ENCODE measurements at places on chromosomes 7 and 10. TPM values are rescaled to one million over a fixed set of nuclear protein-coding genes. Genes with fewer than 3 reads are reported as not detected.

Gene GHRHR
- 1.3 TPM for total RNA-seq

DNA sequence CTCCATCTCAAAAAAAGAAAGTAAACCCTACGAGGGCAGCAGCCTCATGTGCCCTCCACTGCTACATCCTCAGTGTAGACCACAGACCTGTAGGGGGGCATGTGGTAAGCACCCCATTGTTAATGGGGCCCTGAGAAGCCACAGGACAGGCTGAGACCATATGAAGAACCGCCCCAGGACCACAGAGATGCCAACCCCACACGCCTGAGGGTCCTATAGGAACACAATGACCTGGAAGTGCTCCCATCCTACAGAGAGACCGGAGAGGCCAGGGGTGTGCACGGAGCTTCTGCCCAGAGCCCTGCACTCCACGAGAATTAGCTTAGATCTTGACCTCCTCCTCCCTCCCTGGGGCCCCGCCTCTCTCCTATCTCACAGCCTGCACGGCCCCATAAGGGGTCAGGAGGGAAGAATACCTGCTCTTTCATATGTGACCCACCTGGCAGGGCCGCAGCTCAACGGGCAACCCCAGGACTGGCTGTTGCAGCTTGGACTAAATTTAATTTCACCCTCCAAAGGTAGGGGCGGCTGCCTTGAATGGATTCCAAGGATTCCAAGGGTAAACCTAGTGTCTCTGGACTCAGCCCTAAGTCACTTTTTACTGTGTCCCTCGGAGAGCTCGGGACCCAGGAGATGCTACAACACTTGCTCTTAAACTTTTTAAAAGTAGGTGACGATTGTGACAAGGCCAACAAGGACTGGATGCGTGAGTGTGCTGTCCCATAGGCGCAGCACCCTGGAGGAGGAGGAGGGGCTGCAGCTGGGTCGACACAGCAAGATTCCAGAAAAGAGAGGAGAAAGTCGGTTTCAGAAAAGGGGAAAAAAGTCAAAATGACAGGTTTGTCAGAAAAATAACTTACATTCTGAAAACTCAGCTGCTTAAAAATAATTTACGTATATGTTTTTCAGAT, 24.2 kb downstream of the PRKAG2 start:
- no peaks in the 10 kb centered on the region for H3K4me1 ChIP-seq
- H3K36me3 ChIP-seq: no peaks in the 10 kb centered on the region
- H3K27ac ChIP-seq: no peak overlapping the region
- peak; percentile 45 for DNase-seq
- H3K27me3 ChIP-seq: no peaks in the 10 kb centered on the region

DNA sequence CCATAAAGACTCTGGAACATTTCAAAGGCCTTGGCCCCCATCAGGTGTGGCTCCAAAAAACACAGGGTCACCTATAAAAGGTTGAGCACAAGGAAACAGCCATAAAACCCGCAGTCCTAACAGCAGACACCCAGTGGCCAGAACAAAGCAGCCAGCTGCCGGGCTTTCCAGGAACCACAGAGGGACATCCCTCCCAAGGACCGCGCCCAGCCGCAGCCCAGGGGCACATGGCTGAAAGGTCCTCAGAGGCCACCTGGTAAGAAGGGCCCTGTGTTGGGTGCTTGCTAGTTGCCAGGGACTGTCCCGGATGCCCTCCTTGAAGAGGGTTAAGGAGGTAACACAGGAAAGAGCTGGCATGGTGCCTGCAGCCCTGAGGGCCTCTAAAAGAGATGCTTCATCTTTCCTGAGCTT, 32.7 kb downstream of the KCNMA1 start:
- H3K36me3 ChIP-seq: no peaks in the 10 kb centered on the region
- H3K27ac ChIP-seq: no peak overlapping the region
- no peaks in the 10 kb centered on the region for H3K27me3 ChIP-seq

Gene LRRN3
- 0.51 TPM for total RNA-seq

GRCh38 chr7:99209781-99210180, 1.9 kb upstream of the KPNA7 start:
- H3K27me3 ChIP-seq: no peaks in the 10 kb centered on the region
- no peaks in the 10 kb centered on the region for H3K36me3 ChIP-seq
- no peaks in the 10 kb centered on the region for H3K4me1 ChIP-seq
- DNase-seq: no peak

- no peak for DNase-seq
- H3K27ac ChIP-seq: no peak overlapping the region
- H3K27me3 ChIP-seq: no peaks in the 10 kb centered on the region
- H3K36me3 ChIP-seq: no peaks in the 10 kb centered on the region
- H3K4me3 ChIP-seq: no peak overlapping the region
Measured at GRCh38 chr10:58757352-58758065, 244.8 kb downstream of the BICC1 start.

DNA sequence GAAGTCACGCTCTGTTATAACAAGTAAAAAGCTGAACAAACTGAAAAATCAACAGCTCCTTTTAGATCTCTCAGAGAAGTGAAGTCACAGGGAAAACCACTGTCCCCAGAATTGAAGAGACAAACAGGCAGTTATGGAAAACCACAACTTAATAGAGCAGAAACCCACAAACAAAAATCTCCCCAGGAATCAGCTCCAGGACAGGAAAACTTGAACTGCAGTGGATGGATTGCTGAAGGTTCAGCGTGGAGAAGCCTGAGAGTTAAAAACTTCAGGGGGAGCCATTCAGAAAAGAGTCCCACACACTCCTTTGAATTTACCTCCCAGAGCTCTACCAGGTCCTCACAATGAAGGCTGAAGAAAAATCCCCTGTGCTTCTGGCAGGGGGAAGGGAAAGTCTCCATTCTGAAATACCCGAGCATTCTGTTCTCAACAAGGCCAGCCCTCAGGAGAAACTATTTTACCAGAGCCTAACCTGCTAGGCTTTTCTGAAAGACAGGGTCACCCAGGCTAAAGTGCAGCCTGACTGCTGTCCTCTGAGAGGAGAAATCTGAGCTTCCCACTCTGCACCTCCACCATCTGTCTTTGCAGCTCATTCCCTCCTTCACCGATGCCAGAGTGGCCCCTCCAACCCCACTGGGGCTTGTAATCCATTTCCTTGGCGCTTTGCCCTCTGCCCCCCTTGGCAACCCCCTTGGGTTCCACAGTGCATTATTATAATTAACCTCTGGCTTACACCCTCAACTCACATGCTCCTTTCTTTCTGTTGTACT, 65.0 kb upstream of the CCNY start:
- DNase-seq: no peak
- H3K27ac ChIP-seq: no peak overlapping the region
- H3K4me1 ChIP-seq: no peaks in the 10 kb centered on the region
- H3K36me3 ChIP-seq: no peaks in the 10 kb centered on the region
- H3K4me3 ChIP-seq: no peak overlapping the region

DNA sequence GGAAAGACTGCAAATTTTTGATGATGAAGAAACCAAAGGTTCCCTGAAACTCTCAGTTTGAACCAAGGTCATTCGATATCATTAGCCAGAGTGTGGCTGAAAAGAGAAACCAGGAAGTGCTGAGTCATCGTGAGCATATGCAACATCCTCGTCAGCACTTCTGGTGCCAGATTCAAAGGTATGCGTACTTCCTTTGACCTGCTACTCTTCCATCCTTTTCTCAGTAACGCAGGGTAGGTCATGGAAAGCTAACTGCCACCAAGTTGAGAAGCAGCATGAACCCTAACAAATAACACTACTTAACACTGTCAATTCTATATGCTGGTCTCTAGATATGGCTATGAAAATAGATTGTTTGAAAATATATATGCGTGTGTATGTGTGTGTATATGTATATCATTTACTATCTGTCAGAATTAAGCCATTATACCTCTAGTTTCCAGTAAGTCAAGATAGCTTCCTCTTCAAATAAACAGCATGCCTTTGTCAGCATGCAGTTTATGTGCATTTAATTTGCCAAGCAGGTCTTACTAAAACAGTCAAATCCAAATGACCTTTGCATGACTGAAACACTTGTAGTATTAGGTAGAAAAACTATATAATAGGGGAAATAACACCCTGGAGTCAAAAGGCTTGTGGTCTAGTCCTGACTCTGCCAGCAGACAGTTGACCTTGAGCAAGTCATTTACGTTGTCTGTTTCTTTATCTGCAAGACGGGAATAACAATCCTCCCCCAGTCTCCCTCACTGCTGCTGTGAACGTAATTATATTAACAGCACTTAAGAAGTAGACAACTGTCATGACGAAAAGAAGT, 26.4 kb downstream of the CDK6 start:
- no peak overlapping the region for H3K4me3 ChIP-seq
- H3K36me3 ChIP-seq: no peaks in the 10 kb centered on the region
- H3K4me1 ChIP-seq: no peaks in the 10 kb centered on the region
- no peak overlapping the region for H3K27ac ChIP-seq
- no peak for DNase-seq
- no peaks in the 10 kb centered on the region for H3K27me3 ChIP-seq

Gene BTBD16
- total RNA-seq: 1.2 TPM

- H3K27me3 ChIP-seq: no peaks in the 10 kb centered on the region
- no peak overlapping the region for H3K27ac ChIP-seq
- no peak for DNase-seq
- no peaks in the 10 kb centered on the region for H3K36me3 ChIP-seq
- H3K4me1 ChIP-seq: no peaks in the 10 kb centered on the region
Measured at GRCh38 chr10:43712821-43713584, 64.3 kb upstream of the ZNF32 start.

Gene PAX4
- not detected for total RNA-seq

Data from aorta (tissue), 5 donors.